ENCODE measurements at places on chromosomes 2 and 18.

DNA sequence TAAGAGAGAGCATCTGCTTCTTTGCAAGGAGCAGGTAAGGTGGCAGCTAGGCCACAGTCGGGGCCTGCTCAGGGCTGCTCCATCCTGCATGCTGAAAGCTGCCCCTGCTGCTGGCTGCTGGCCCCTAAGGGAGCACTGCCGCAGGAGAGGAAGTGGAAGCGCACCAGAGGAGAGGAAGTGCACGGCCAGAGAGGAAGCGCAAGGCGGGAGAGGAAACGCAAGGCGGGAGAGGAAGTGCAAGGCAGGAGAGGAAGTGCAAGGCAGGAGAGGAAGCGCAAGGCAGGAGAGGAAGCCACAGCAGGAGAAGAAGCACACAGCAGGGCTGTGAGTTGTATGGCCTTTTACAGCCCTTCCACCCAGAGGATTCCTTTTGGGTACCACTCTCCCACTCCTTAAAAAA lies 539.0 kb upstream of the TNP1 start:
- DNase-seq: no peak

DNA sequence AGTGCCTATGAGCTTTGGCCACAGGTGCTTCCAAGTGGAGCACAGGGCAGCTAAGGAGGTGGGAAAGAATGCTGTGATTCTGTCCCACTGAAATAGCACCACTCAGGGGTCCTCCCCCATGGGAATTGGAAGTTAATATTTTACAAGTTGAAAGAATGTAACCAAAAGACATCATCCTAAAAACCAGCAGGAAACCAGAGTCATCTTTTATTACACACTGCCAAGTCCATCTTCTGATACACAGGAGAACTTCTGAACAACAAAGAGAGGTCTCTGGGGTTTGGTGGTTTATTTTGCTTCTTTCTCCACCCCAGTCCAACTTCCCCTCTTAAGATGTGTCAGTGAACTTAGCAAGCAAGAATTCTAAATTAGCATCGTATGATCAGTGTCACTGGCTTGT lies 47.7 kb downstream of the COLEC12 start:
- no peak for DNase-seq

DNA sequence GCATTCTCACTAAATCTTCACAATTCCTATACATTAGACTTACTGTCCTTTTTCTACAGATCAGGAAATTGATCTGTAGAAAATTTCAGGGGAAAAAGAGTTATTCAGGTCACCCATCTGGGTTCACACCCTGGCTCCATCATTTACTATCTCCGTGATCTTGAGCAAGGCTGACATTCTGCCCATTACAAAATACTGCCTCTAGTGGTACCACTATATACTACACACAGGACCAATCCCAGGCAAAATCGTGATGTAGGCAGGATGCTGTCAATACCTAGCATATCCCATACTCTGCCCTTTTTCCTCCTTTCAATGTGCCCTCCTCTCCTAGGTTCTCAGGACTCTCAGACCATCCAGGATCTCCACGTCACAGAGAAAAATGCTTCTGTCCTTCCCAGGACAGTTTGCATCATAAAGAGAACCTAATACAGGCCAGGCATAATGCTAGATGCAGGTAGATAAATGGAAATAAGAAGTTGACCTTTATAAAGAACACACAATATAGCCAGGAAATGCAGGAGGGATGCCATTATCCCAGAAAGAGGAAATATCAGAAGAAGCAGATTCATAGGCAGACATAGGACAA lies 101.9 kb downstream of the CDH20 start:
- DNase-seq: no peak

- no peak for DNase-seq
Observed at GRCh38 chr2:604854-605524, 72.2 kb downstream of the TMEM18 start.

DNA sequence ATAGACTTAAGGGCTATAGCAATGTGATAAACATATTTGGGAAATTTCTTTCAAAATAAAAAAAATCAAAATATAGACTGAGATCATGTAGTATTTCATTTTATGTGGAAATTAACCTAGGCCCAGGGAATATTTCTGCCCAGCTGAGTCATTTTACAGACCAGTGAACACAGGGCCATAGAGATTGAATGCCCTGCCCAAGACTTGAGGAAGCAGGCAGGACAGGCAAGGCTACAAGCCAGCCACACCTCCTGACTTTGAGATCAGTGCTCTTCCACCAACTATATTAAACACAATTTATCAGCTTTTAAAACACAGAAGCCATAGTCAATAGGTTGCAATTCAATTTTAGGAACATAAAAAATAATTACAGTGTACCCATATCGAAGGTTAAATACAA lies 12.9 kb downstream of the CCDC148 start:
- no peak for DNase-seq

GRCh38 chr2:118059919-118060478 lies 28.3 kb upstream of the INSIG2 start:
- DNase-seq: no peak

DNA sequence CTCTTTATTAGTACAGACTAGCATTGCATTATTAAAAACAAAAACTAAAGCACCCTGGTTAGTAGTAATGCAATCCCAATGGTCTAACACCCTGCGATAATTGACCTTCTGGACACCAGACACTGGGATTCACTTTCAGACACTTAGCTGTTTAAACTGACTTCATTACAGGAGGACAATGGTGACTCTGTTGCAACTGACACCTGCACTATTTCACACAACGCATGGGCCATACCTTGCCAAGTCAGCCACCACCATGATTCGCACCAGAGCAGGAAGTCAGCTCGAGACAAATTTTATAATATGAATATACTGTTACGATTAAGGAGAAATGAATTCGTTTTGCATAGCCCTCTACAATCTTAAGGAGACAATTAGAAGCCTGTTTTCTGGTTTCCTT lies 150.7 kb downstream of the MEIS1 start:
- DNase-seq: no peak

DNA sequence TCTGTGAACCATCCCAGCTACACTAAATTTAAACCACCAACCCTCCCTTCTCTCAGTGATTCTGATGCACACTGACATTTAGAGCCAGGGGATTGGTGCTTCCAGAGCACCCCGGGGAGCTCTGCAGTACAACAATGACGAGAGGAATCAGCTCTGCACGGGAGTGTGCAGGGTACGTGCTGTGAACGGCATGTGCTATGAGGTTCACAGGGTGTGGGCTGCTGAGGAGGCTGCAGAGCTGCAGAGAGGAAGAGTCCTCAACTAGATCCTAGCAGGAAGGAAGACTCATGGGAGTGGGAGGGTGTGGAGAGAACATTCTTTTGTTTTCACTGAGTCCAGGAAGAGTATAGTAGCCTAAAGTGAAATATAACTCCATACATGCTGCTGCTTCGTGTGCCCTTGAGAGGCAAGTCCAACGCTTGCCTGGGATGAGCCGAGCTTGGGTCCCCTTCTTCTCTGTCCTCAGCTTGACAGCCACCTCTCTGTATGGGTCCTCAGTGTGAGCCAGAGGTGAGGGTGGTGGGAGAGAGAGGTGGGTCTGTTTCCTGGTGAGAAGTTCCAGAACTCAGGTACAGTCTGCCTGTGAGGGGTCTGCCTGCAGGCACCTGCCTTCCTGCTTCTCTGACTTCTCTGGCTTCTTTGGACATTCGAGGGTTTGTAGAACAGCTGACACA lies 118.8 kb downstream of the CTIF start:
- no peak for DNase-seq
